ENCODE measurements at places on chromosomes 1 and 21. TPM values are rescaled to one million over a fixed set of nuclear protein-coding genes. Genes with fewer than 3 reads are reported as not detected.

DNA sequence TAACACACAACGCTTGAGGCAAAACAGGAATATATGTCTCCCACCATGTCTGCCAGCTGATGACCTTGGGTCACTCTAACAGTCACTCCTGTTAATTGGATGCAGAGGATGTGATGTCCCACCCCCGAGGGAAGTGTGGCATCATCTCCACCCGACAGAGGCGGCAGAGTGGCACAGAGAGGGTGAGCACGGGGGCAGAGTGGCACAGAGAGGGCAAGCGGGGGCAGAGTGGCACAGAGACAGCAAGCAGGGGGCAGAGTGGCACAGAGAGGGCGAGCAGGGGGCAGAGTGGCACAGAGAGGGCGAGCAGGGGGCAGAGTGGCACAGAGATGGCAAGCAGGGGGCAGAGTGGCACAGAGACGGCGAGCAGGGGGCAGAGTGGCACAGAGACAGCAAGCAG, 44.3 kb downstream of the DISP3 start:
- DNase-seq, result no peak

GRCh38 chr1:79568411-79568810, 561.9 kb upstream of the ADGRL4 start:
- no peak for DNase-seq

Gene CCDC27
- not detected for total RNA-seq

GRCh38 chr1:77659879-77660593, 22.4 kb downstream of the ZZZ3 start:
- DNase-seq, result no peak

DNA sequence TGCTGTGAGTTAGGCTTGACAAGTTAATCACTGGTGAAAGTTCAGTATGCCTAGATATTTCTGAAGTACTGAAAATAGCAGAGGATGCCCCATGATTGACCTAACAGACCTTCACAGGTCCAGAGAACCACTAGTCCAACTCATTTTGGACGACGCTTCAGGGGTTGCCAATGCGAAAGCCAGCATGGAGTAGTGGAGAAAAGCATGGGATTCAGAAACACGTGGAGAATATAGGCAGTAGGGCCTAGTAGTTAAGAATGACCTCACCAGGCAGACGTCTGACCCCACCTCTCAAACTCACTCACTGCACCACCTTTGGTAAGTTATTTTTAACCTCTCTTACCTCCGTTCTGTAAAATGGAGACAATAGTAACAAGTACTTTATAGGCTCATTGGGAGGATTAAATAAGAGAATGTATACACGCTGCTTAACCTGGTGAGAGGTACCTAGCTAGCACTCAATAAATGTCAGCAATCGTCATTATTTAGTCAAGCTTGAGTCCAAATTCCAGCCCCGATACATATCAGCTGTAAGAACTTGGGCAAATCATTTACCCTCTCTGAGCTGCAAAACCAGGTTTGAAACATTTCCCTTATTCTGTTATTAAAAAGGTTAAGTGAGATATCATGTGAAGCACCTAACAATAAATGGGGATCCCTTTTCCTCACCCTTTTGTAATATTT, 13.2 kb downstream of the PLPP3 start:
- DNase-seq, result no peak

- DNase-seq, result no peak
Measured at GRCh38 chr1:227315629-227316346, 2.5 kb downstream of the CDC42BPA start.

GRCh38 chr1:9573723-9574122, 15.0 kb upstream of the TMEM201 start:
- DNase-seq, result no peak

DNA sequence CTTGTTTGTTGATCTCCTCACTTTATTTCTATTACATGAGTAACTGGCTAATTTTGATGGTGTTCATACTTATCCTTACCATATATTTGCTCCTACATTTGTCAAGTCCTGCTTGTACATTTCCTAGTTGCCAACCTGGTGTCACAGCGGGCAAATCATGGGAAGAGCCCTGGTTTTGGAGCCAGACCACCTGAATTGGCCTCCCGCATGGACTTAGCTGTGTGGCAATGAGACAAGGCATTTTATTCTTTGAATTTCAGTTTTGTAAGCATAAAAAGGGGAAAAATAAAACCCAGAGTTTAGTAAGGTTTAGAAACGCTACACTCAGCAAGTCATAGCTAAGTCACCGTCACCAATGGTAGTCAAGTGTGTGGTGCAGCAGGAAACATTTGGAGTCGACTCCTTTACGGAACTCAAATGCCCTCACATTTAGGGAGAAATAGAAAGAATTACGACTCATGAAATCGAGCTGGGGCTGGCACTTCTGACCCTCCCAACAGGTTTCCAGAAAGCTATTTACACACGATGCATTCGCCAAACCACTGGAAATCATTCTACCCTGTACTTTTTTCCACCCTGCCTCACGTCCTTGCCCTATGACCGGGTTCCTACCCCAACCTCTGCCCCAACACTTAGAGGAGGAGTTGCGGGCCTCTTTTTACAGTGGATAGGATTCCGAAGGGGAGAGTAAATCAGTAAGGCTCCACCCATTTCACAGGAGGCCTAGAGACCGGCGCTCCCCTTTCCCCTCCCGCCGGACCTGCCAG, 492 bp upstream of the PGM1 start:
- no peak for DNase-seq

Measured in activated naive CD8-positive, alpha-beta T cell treated with anti-CD3 and anti-CD28 coated beads for 36 hours (primary cell).